Neuronal stem cell (in vitro differentiated cells): ENCODE measurements at places on chromosomes 12 and 14.

DNA sequence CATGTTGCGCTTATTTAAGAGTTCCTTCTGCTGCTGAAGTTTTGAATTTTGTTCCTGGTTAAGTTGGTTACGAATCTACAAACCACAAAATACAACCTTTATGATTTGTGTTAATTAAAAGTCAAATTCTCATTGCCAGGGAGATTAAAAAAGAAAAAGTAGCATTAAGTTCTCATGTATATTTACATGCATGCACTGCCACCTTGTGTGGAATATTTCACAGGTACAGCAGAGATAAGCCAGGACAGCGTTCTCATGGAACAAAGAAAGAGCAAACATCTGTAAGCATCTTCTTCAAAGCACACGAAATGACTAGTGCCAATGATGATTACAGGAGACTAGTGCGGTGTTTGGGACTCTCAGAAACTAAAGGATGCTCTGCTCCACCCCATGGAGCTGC is 34.2 kb downstream of the ZFYVE21 start:
- DNase-seq: no peak

DNA sequence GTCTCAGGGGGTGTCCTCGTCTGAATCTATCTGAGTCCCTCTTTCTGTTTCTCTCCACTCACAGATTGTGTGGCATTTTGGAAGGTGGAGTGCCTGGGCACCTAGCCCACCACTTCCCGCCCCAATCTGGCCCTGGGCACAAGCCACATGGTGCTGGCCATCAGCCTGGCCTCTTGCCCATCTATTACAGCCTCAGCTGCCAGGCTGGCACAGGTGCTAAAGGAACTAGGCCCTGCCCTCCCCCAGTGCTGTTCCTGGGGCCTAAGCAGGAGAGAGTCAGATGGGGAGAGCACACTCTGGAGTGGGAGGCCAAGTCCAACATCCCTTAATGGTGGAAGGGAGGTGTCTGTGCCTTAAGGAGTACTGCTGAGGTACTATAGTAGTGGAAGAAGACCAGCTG is 8.3 kb upstream of the CALCOCO1 start:
- no peak for DNase-seq

DNA sequence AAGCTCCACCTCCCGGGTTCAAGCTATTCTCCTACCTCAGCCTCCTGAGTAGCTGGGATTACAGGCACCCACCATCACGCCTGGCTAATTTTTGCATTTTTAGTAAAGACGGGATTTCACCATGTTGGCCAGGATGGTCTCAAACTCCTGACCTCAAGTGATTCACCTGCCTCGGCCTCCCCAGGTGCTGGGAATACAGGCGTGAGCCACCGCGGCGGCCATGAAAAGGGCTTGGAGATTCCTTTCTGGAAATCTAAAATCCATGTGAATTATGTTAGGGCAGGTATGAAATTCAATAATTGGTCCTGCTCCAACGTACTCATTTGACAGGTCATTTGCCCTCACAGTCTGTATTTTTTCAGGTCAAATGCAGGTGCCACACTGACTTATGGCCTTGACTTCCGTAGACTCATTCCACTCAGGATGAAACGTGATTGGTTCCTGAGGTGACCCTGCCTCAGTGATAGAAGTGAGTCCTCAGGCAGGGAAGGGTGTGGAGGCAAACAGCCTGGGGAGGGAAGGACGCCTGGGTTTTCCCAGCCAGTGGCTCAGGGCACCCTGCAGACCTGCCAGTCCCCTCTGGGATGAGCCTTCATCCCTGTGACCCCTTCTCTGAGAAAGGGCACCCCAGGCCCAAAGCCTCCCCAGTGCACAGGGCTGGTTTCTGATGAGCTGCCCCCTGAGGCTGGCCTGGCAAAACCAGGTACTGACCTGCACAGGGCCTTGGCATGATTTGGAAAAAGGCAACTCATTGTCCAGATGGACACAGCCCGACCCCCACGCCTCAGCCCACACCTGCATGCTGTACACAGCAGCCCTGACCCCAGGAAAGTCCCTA is 48.7 kb downstream of the PSMA6 start:
- DNase-seq: no peak

DNA sequence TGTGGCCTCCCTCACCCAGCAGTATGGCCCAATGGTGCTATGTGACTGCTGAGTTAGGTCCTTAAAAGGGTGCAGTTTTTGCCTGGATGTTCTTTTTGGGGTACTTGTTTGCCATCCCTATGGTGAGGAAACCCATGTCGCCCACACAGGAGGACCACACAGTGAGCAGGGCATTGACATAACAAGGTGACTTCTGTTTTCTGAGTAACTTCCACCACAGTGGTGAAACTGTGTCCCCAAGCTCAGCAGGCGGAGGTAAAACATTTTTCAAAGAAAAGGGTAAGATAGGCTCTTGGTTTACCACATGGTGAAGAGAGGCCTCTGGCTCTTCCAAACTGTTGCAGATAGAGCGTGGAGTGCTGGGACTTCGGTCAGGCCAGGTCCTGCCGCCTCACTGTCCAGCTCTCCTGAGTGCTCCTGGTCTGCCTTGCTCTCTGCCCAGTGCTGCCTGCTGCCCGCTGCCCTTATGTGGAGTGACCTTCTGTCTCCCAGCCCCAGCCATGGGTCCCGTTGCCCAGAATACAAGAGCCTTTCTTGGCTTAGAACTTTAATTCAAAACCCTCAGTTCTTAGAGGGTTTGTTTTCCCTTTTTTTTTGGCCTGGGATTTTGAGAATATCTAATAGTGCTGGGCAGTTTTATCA is 54.0 kb downstream of the TRAF3 start:
- no peak for DNase-seq

DNA sequence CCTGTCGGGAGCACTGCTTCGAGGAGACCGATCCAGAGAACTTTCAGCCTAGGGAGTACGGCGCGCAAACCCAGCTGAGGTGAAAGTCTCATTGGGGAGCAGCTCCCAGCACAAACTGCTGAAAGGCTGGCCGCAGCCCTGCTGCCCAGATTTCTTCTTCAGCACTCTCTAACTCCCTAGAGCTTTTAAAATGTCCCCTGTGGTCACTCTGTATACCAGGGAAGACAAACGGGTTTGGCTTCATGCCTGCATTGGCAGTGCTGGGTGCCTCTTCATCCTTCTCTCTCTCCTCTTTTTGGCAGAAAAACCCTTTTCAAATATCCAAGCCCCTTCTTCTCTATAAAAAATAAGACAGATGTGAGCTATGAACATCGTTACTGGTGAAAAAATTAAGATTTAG is 34.9 kb downstream of the BBS10 start:
- no peak for DNase-seq

GRCh38 chr12:93060666-93061472 is 131.8 kb upstream of the EEA1 start:
- DNase-seq: no peak

DNA sequence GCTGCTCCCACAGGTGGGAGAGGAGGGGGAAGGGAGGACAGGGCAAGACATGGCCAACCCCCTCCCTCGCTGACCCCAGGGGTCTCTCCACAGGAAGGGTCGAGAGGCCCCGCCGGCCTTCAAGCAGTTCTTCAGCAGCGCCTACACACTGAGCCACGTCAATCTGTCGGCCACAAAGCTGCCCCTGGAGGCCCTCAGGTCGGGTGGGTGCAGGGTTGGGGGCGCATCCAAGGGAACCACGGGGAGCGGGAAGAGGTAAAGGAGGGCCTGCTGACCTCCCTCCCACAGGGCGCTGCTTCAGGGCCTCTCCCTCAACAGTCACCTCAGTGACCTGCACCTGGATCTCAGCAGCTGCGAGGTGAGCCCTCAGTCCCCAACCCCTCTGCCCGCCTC is 6.1 kb downstream of the CARMIL3 start:
- no peak for DNase-seq

- no peak for DNase-seq
Measured at GRCh38 chr12:42735861-42736361, 146.4 kb upstream of the PRICKLE1 start.

DNA sequence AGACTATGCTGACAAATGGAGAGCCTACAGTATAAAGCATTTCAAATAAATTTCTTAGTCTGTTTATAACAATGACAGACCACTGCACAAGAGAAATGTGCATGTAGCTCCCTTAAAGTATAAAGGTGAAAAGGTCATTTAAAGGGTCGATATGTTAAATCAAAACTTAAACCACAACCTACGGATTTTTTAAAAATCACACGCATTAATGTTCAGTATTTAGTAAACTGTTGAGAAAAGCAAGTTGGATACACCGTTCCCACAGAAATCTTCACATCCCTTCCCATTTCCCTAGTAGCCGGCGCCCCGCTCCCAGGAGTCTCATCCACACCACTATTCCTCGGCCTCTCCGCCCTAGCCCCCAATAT is 614 bp downstream of the FKBP3 start:
- DNase-seq: no peak

GRCh38 chr12:93714382-93714781 is 37.2 kb downstream of the CRADD start:
- peak; percentile 20 for DNase-seq

DNA sequence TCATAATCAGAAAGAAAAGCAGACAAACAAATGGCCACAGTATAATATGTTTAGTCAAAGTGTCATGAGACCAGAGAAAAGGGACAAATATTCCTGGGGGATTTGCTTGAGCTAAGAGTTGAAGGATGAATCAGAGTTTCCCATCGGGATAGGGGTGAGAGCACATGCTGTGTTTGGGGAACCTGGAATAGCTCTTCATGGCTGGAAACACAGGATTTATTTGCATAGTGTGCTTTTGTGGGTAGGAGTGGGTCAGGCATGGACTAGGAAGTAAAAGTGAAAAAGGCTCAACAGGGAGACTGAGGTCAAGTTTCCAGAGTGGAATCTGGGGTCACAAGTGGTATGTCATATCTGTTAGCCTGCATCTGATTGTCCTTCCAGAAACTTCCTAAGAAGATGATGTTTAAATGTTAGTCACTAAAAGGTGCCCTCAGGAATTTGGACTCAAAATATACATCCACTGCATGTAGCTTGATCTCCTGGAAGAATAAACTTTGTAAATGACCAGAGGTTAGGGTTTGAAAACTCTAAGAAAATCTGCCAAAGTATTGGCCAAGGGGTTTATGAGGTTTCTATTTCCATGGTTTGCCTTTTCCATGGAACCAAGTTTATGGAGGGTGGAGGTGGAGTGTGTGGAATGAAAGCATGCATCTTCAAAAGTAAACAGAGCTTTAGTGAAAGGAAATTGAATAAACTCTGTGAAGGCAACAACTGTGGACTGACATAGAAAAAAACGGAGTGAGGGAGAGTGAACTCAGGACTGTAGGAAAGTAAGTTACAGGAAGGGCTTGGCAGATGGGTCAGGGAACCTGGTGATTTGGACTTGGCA is 344.6 kb downstream of the C12orf75 start:
- no peak for DNase-seq

DNA sequence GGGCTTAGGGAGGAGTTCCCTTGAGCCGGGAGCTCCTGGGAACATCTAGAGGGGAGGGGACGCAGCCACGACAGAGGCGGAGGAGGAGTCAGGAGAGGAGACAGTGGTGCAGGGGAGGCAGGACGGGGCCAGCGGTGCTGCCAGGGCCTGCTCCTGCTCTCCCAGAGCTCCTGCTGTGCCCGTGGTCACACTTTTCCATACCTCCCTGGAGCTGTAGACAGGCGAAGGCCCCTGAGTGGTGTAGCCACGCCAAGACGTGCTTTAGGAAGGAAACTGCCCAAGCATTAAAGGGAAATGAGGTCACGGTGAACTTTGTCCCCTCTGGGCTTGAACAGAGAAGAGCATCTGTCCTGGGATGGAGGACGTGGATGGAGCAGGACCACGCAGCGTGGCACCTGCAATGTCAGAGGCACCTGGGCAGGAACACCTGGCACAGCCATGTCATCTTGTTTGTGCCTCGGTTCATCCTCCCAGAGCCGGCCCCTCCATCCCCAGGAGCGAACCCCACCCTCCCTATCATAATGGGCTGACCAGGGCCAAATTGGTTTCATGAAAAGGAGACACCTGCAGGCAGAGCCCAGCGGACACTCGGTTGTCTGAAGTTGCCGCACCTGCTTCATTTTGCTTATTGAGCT is 239.5 kb upstream of the SFSWAP start:
- DNase-seq: no peak

GRCh38 chr12:103442822-103443221 is 52.9 kb downstream of the C12orf42 start:
- DNase-seq: no peak

- no peak for DNase-seq
Measured at GRCh38 chr12:121424624-121424975, 24.7 kb downstream of the RNF34 start.

- DNase-seq: no peak
Measured at GRCh38 chr12:116929885-116930284, 19.1 kb downstream of the FBXW8 start.

GRCh38 chr12:121762269-121762668 is 31.2 kb downstream of the RHOF start:
- no peak for DNase-seq

GRCh38 chr14:92426237-92426636 is 87.3 kb upstream of the RIN3 start:
- DNase-seq: no peak

- DNase-seq: no peak
Measured at GRCh38 chr12:2647186-2647585, 147.6 kb upstream of the FKBP4 start.

DNA sequence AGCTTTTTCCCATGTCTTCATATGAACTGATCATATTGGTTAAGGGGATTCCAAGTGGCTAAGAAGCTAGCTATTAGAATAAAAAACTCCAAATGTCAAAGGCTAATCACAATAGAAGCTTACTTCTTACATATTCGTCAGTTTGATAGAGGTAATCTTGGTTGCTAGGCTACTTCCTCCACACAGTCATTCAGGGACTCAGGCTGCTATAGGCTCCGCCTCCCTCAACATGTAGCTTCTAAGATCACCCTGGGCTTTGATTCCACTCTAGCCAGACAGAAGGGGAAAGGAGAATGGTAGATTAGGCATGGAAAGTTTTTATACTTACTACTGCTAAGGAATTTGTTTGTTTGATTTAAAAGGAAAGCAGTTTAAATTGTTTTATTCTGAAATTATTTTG is 207.9 kb downstream of the EFCAB11 start:
- no peak for DNase-seq

DNA sequence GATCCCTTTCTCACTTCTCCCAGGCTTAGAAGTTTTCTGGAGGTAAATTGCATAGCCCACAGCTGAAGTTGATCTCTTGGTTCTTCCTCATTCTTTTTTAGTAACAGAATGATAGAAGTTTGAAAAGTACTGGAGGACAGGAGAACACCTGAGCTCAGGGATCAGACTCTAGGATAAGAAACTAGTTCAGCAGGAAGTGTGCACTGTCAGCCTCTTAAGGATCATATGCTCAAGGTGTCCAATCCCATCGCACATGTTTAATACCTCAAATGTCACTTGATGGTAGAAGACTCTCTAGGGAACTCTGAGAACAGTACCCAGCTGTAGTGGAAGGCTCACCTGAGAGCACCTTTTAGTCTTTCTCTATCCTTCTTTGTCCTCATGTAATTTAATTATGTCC is 14.7 kb upstream of the LIMA1 start:
- no peak for DNase-seq

DNA sequence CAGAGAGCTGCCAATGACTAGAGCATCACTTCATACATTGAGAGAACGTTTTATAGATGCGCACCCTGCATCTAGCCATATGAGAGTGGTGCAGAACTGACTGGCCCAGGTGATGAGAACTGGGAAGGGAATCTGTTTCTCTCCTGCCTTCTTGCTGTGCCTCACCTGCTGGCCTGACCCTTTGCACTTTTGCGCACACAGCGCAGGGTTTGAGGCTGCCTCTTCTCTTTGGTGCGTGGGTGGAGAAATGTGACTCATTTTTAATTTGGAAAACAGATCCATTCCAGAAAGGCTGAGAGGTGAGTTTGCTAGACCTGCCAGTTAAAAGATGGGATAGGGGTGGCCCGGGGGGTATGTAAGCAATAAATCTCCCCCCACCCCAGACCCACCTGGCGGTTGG is 453 bp upstream of the ESRRB start:
- DNase-seq: no peak
